ENCODE measurements at places on chromosomes 11 and 22.

DNA sequence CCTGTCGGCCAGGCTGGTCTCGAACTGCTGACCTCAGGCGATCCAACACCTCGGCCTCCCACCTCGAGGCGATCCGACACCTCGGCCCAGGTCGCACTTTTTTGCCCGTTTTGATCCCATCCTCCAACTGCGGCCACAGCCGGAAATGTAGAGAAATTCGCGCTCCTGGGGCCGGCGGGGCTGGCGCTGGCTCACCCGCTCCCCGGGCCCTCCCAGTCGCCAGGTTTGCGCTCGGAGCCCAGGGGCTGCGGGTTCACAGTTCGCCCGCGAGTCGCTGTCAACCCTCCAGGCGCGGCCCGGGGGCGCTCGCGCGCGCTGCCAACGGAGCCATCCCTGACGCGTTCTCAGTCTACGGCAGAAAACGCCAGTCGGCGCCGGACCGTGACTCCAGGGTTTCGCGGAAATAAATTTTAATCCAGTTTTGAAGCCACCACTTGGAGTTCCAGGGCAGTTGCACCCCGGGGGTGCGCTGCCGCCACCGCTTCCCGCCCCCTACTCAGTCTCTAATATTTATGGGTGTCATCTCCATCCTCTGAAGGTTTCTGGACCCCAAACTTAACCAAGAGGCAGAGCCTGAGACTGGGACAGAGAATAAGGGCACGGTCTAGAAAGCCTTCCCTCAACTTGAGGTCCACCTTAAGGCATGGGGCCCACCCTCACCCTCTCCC lies 1.5 kb upstream of the KLHDC7B start:
- DNase-seq = no peak

DNA sequence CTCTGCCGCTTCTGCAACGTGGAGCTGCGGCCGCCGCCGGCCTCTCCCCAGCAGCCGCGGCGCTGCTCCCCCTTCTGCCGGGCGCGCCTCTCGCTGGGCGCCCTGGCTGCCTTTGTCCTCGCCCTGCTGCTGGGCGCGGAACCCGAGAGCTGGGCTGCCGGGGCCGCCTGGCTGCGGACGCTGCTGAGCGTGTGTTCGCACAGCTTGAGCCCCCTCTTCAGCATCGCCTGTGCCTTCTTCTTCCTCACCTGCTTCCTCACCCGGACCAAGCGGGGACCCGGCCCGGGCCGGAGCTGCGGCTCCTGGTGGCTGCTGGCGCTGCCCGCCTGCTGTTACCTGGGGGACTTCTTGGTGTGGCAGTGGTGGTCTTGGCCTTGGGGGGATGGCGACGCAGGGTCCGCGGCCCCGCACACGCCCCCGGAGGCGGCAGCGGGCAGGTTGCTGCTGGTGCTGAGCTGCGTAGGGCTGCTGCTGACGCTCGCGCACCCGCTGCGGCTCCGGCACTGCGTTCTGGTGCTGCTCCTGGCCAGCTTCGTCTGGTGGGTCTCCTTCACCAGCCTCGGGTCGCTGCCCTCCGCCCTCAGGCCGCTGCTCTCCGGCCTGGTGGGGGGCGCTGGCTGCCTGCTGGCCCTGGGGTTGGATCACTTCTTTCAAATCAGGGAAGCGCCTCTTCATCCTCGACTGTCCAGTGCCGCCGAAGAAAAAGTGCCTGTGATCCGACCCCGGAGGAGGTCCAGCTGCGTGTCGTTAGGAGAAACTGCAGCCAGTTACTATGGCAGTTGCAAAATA lies 816 bp downstream of the PDE3B start:
- no peak for DNase-seq

- no peak for DNase-seq
Observed at GRCh38 chr11:117946842-117947526, 17.8 kb upstream of the TMPRSS13 start.

- DNase-seq = no peak
Observed at GRCh38 chr11:77322506-77322905, 21.0 kb upstream of the GDPD4 start.

DNA sequence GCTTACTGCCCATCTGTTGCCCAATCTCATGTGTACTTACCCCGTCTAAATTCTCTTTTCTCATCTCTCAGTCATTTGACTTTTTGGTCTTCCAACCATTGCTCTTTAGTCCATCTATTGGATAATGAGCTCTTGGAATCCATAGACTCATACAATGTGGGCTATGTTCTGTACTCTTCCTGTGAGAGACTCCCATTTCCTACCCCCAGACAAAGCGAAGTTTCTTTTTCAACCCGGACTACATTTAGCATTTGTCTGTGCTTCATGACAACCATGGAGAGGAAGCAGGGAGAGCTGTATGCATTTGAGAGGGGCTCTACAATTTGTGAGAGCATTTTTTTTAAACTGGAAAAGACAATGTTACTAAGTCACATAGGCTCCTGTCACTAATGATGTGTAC lies 4.0 kb upstream of the ARHGAP42 start:
- no peak for DNase-seq

- DNase-seq = no peak
Observed at GRCh38 chr11:2262301-2263070, 7.9 kb downstream of the ASCL2 start.

DNA sequence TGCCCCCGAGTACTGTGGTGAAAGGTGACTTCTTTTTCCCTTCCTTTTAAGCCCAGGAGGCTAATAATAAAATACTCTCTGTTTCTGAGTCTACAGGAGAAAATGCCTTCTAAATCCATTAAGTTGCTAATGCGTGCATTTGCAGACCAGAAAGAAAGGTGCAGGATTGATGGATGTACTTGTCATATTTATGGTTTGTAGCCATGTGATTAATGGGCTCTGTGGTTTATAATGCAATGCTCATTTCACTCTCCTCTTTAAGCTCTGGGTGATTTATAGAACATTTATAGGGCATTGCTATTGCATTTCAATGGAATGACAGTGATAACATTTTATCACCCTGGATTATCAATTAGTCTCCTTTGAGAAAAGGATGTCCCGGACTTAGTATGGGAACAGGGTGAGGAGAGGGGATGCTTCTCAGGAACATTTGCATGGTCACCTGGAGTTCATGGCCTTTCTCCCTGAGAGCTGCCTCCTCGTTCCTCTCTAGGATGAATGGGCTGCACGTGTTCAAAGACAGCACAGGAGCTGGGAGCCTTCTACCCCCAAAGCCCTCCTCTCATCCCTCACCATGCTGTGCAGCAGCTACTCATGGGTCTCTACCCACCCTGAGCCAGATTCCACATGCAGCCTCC lies 82.8 kb upstream of the HMGXB4 start:
- no peak for DNase-seq

- no peak for DNase-seq
Observed at GRCh38 chr11:35554491-35555437, 29.3 kb upstream of the PAMR1 start.

DNA sequence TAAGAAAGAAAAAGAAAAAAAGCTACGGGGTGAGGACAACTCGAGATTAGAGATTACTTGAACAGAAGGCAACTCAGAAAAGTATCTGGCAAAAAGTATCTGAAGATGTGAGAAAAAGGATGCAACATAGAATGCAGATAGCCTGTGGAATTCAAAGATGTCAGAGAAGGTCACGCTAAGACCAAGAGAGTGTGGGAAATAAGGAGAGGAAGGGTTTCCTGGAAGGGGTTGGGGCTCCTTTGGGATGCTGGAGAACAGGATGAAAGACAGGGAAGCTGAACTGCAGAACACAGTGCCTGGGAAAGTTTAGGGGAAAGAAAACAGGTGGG lies 1.2 kb downstream of the GUCY1A2 start:
- no peak for DNase-seq

- DNase-seq = no peak
Observed at GRCh38 chr11:36469881-36470802, 39.9 kb downstream of the TRAF6 start.

GRCh38 chr11:21636561-21636960 lies 556.3 kb upstream of the ANO5 start:
- no peak for DNase-seq

Measured in esophagus squamous epithelium (tissue), 5 donors.